ENCODE measurements at places on chromosomes 6 and 20.

GRCh38 chr6:88871498-88871897 is 91.9 kb downstream of the RNGTT start:
- DNase-seq: no peak

DNA sequence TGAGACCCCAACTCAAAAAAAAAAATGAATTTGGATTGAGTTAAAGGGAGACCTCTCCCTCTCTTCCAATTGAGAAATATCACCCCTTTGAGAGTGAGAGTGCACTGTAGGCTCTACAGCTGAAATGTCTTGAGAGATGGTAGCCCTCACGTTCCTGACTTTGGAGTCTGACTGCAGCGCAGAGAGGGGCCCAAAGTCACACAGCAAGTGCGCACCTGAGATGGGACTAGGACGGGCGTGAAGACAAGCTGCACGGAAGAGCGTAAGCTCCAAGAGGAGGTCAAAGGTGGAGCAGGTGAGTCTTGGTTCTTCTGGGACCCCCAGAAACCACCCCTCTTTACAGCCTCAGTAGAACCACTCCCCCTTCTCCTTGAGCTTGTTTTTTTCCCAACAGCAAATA is 643 bp downstream of the SLA2 start:
- DNase-seq: no peak

GRCh38 chr6:160919723-160920440 is 71.7 kb upstream of the MAP3K4 start:
- no peak for DNase-seq

GRCh38 chr6:81814370-81815076 is 62.0 kb upstream of the TENT5A start:
- no peak for DNase-seq

DNA sequence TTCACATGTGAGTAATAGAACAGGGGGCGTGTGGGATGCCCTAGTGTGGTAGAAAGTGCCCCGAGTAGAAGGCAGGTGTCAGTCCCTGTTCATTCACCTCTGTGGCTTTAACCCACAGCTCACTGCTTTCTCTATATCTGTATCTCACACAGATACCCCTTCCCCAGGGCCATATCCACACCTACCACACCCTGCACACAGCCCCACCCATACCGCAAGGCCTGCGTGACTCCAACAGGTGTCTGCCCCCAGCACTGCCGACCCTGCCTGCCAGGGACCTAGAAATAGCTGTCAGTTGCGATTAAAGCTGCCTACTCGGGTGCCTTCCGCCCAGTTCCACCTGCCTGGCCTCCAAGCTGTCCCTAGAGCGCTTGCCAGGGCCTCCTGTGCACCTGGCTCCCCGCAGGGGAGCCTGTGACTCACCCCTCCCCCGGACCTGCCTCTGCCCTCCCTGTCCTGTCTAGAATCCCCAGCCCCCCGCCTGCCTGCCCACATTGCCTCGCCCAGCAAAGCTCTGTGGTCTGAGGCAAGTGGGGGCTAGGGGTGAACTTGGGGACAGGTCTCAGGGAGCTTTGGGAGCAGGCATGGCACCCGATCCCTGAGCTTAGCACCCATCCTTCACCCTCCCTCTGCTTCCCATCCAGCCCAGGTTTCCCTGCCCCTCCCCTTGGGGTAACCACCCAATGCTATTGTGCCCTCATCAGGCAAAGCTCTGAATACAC is 38.3 kb upstream of the ID1 start:
- DNase-seq: no peak

DNA sequence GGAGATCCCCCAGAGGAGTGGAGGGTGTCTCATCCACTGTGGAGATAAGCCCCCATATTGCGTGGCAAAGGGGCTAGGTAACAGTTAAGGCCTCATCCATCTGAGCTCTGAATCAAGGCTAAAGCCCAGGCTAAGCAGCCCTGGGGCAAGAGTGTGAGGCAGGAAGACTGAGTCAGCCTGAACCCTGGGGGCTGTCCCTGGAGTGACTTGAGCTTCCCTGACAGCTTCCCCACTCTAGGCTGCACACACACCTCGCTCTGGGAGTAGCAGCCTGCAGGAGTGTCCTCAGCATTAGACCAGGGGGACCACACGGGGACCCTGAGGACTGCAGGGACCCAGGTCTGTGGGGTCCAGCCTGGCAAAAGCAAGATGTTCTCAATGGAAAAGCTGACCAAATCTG is 27.9 kb downstream of the UBD start:
- DNase-seq: no peak

DNA sequence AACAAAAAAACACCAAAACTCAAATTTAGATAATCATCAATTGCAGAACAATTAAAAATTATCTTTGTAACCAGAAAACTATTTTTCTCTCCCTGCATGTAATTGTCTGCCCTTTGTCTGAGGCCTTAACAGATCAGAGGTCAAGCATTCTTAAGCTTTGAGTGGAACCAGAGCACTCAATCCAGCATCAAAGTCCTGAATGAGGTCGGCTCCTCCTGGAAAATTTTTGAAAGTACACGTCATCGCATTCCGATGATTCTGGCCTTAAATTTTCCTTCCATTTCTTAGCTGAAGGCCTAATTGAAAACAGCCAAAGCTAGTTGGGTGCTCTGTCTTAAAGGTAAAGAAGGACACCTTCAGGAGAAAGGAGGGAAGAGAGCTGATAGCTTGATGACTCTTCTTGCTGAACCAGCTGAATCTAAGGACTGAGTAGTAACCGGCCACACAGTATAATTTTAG is 510.2 kb upstream of the SULF2 start:
- no peak for DNase-seq

GRCh38 chr6:24848461-24848860 is 49.7 kb upstream of the ARMH2 start:
- DNase-seq: no peak

DNA sequence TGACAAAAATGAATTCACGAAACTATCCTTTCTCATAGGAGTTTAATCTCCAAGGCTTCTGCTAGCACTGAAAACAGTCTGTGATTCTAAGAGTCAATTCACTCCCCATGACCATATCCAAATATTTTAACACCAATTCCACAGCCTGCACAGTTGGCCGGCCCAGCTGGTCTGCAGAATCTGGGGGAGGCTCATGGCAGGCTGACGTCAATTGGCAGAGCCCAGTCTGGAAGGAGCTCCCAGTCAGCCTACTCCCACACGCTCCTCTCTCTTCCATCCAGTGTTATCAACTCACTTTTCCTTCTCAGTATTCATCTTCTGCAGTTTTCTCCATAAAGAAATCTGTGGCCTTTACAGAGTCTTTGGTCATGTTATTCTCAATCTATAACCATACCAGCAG is 111.0 kb downstream of the TBXT start:
- no peak for DNase-seq

DNA sequence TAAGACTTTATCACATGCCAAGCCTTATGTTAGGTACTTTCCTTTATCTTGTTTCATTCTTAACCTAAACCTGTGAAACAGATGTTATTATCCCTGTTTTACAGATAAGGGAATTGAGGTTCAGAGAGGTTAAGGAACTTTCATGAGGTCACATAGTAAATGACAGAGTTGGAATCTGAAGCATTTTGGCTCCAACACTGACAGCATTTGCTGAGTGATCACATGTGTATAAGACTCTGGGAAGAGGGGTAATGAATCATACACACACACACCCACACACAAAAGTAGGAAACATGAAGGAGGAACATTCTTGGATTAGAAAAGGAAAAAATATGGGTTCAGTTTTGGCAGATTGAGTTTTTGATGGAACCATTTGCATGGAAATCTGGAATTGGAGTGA is 212.5 kb downstream of the GJA1 start:
- no peak for DNase-seq

DNA sequence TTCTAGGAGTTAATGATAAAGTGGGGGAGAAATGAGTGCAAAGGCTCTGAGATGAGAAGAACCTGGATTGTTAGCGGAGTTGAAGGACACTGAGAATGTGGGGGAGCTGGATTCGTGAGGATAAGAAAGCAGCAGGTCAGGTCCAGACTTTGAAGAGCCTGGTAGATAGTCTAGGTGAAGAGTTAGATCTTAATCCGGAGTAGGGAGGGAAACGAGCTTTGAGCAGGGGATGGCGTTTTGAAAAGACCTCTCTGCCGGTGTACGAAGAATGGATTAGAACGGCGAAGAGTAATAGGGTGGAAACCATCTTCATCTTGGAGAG is 487 bp upstream of the PHF20 start:
- DNase-seq: no peak

DNA sequence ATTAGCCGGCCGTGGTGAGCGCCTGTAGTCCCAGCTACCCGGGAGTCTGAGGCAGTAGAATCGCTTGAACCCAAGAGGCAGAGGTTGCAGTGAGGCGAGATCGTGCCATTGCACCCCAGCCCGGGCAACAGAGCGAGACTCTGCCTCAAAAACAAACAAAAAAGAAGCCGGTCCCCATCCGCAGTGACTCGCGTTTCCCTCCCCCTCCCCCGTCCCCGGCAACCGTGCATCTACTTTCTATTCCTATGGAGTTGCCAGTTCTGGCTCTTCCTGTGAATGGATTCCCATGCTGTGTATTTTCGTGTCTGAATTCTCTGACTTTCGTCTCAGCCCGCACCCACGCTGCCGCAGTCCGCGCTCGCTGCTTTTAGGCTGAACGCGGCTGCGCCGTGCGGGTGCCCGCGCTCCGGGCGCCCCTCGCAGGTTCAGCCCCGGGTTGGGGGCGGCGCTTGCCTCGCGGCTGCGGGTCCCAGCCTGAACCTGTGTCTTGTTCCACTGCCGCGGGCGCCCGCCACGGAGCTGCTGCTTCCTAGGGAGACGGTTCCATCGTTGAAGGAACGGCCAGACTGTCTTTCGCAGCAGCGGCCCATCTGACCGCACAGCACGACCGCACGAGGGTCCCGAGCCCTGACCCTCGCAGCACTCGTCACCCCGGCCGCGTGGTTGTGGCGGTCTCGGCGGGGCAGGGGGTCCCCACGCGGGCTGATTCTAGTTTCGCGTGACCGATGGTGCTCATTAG is 1.1 kb upstream of the MRGBP start:
- DNase-seq: no peak

DNA sequence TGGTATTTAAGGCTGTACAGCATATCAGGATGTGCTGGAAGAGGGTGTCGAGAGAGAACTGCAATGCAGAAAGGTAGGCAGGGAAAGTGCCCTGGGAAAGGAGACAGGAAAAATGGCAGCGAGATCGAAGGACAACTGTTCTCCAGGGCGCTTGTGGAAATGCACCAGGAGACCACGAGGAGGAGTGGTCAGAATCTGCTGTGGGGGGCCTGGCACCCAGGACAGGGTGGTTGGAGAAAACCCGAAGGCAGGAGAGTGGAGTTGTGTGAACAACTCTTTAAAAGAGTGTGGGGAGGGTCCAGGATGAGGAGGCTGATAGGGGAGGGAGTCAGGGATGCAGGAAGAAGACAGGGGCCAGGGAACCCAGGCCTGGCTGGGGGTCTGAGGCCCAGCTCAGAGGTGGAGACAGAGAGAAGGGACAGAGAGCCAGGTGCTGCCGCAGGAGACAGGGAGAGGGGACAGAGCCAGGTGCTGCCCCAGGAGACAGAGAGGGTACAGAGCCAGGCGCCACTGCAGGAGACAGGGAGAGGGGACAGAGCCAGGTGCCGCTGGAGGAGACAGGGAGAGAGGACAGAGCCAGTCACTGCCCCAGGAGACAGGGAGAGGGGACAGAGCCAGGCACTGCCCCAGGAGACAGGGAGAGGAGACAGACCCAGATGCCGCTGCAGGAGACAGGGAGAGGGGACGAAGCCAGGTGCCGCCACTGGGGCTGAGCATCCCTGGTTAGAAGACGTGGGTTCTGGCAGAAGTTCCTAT is 9.3 kb downstream of the SLC22A1 start:
- peak; percentile 33 for DNase-seq

- DNase-seq: no peak
Observed at GRCh38 chr6:24356310-24356973, 1.4 kb downstream of the DCDC2 start.

- no peak for DNase-seq
Observed at GRCh38 chr6:82013561-82014530, 233.7 kb downstream of the IBTK start.

GRCh38 chr6:35214869-35215664 is 1.3 kb downstream of the SCUBE3 start:
- DNase-seq: no peak

DNA sequence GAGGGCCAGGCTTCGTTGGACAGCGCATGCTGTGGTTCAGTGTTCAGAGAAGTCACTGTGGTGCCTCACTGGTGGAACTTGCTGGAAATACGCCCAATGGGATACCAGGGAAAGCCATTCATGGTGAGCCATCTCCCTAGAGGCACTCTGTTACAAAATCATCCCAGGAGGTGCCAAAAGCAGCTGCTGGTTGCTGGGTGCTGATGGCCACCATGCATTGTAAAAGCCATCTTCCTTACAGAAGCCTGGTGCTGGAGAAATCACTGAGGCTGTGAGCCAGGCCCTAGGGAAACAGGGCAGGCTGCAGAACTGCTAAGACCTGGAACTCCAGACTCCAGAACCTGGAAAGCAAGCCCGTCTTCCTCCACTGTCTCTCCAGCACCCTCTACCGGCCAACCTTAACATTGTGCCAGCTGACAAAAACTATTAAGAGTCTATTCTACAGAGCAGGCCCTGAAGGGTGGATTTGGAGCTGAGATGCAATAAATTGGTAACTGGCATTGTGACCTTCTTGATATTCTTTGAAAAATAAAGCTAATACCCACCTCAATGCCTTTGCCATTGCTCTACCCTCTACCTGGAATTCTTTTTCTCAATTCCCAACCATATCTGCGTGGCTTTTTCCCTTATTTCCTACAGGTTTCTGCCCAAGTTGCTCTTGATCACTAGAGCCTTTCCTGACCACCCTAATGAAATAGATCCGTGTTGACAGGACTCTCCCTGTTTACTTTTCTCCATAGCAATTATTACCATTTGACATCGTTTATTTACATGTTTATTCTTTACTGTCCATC is 18.5 kb downstream of the SNRPB start:
- DNase-seq: peak; percentile 64

GRCh38 chr6:144515761-144516160 is 230.6 kb downstream of the UTRN start:
- DNase-seq: no peak

- DNase-seq: no peak
Observed at GRCh38 chr20:41428285-41428684, 61.7 kb upstream of the EMILIN3 start.

GRCh38 chr20:46826343-46826984 is 68.2 kb upstream of the EYA2 start:
- DNase-seq: no peak

- DNase-seq: peak; percentile 89
Observed at GRCh38 chr6:149431905-149432775, 32.1 kb downstream of the SUMO4 start.

GRCh38 chr6:84425971-84426705 is 198.7 kb upstream of the CEP162 start:
- DNase-seq: no peak

All from mesothelial cell of epicardium (in vitro differentiated cells).